OCI-LY7 (cell line): ENCODE measurements at places on chromosomes 3 and 15.

DNA sequence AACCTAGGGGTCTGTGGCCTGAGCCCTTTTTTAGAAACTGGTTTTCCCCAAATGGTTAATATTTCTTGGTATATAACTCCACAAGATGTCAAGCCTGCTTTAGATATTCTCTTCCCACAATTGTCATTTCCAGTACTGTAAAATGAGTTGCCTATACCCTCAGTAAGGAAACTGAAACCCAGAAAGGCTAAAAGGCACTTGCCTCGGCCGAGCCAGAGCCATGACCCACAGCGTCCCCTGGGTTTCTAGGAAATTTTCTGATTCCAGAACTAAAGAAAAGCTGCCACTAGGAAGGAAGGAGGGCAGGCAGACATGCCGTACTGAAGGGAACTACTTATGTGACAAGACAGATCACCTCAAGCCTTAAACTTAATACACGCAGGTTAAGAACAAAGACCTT is 59.1 kb downstream of the ATP8B4 start:
- DNase-seq, result no peak

DNA sequence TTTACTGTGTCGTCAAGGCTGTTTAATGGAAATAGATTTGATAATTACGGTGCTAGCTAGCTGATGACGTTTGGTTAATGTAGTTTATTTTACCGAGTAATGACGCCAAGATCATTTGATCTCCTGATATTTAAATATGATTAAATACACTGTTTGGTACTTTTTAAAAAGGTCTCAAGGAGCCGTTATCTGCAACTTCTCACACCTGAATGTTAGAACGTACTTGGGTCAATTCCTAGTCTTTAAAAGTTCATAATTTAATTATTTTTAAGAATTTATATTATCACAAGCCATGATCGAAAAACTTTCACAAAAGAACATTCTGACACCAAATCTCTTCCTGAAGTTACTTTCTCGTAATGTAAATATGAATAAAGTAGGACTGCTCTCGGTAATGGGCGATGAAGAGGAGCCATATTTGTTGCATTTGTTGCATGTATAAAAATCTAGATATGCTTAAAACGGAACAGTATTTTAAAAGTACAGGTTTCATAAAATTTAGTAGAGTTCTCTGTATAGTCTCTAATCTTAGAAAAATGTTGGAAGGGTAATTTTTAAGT is 16.2 kb upstream of the CHD2 start:
- DNase-seq, result peak; percentile 47

DNA sequence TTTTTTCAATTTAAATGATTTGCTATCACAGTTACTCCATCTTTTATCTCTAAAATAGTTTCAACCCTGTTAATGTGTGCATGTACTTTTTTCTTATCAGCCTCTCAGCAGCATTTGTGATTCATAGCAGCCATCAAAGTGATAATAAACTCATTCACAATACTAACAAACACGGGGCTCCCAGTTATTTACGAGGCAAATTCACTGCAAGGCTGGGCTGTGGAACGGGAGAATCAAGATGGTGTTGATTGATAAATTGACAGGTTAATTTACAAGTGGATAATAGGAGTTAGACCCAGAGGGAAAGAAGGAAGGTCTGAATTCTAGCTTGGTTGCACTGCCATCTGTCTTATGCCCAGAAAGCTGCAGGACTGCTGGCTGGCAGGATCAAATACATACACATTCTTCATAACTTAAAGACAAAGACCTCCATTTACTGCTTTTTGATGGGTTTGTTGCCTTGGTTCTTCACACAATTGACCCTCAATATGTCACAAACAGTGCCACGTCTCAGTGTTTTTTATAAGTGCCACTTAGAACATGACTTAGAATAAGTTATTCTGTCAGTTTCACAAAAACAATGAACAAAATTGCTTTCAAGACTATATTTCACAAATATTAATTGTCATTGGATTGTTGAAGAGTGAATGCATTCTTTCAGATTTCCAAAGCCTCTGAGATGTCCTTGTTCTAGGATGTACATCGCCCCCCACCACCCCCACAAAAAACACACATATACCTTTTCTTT is 562.8 kb downstream of the NR2F2 start:
- DNase-seq, result no peak

GRCh38 chr3:13575459-13576061 is 26.6 kb downstream of the FBLN2 start:
- no peak for DNase-seq

DNA sequence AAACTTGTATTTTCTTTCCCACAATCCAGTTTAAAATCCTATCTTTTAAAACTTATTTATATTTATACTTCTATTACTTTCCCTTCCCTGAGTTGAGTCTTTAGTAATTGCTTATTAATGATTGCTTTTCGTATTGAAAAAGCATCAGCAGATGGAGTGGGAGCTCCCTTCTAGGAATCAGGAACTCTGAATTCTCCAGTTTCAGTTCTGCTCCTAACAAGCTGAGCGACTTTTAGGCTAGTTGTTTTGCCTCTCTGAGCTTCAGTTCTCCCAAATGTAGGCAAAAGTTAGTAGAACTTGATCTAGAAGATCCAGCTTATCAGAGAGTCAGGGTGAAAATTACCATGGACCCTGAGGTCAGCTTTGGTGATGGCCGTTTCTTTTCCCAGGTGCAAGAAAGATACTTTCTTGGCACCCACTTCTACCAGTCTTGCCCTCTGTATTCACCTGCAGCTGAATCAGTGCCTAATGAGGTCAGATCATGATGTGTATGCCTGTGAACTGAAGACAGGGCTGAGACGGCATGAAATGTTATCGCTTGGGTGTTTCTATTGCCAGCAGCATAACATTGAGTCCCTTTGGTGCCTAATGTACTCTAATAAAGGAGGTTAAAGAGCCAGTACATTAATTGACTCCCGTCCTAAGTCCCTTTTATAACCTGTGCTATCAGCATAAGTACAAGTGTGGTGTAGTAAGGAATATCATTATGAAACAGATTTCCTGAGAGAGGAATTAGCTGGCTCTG is 194.5 kb upstream of the TBC1D5 start:
- DNase-seq, result no peak
